Fibroblast of skin of left quadriceps (primary cell): ENCODE measurements at places on chromosomes 2 and 18.

GRCh38 chr2:171180229-171180930, 19.7 kb upstream of the TLK1 start:
- DNase-seq, result no peak

DNA sequence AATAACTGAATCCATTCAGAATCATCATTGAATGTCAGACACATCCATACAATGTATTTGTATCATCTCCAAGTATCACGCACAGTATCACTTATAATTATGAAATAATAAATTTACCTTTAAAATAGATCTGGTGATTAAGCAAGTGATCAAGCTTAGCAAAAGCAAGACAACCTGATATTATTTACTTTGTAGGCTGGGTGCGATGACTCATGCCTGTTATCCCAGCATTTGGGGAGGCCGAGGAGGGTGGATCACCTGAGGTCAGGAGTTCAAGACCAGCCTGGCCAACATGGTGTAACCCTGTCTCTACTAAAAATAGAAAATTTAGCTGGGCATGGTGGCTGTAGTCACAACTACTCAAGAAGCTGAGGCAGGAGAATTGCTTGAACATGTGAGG, 421.0 kb upstream of the NETO1 start:
- DNase-seq, result no peak

GRCh38 chr18:44897411-44897810, 216.7 kb downstream of the SETBP1 start:
- no peak for DNase-seq

DNA sequence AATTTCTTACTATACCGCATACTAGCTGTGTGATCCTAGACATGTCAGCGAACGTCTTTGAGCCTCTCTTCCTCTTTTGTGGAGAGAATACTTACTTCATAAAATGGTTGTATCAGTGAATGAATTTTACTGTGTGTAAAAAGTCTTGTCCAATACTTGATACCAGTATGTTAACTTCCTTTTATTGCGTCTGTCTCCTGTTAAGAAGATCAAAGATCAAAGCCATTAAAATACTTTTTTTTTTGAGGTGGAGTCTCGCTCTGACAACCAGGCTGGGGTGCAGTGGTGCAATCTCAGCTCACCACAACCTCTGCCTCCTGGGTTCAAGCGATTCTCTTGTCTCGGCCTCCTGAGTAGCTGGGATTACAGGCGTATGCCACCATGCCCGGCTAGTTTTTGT, 33.2 kb downstream of the ERLEC1 start:
- DNase-seq, result no peak

GRCh38 chr2:200278694-200279316, 27.7 kb upstream of the SPATS2L start:
- DNase-seq, result no peak

- peak; percentile 95 for DNase-seq
Measured at GRCh38 chr2:150495993-150496627, 8.6 kb upstream of the RND3 start.

DNA sequence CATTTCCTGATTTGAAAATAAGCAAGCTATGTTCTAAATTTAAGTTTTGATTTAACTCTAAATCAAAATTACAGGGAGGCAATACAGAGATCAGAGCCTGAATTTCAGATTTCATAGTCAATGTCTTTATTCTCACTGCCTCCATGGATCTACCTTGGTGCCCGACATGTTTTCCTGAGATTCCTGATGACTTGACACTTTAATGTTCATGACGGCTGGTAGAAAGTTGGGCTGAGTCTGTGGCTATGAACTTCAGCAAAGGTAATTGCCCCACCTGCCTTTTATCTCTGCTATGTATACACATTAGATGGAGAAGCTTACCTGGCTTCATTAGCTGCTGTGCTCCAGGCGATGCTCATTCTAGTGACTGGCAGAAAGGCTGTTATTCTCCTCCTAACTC, 1390.5 kb upstream of the CELF4 start:
- no peak for DNase-seq

- peak; percentile 20 for DNase-seq
Measured at GRCh38 chr2:81853341-81853740, 1548.8 kb upstream of the LRRTM1 start.

- DNase-seq, result no peak
Measured at GRCh38 chr2:26469092-26469710, 8.7 kb downstream of the OTOF start.

DNA sequence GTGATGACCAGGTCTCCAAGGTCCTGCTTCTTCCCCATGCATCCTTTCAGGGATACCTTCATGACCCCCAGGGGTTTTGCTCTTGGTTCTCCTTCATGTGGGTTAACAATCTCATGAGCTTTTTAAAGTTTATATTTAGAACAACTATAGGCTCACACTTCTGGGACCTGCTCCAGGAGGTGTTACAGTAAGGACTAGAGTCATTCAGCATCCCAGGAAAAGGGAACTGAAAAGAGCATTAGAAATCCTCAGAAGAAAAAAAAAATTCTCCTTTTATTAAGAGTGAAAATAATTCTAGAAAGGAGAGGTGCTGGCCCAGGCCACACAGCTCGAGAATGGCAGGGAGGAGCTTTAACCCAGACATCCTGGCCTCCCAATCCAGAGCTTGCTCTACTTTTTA, 66.5 kb downstream of the SETBP1 start:
- no peak for DNase-seq

DNA sequence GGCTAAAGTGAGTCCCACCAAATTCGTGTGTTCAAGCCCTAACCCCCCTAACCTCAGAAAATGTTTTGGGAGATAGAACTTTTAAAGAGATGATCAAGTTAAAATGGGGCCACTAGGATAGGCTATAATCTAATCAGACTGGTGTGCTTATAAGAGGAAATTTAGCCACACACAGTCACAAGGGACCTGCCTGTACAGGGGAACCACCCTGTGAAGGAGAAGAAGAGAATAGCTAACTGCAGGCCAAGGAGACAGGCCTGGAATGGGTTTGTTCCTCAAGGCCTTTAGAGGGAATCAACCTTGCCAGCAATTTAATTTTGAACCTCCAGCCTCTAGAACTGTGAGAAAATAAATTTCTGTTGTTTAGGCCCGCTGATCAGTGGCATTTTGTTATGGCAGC, 36.0 kb upstream of the TANK start:
- DNase-seq, result no peak

- no peak for DNase-seq
Measured at GRCh38 chr2:215845839-215846586, 167.3 kb downstream of the MREG start.

DNA sequence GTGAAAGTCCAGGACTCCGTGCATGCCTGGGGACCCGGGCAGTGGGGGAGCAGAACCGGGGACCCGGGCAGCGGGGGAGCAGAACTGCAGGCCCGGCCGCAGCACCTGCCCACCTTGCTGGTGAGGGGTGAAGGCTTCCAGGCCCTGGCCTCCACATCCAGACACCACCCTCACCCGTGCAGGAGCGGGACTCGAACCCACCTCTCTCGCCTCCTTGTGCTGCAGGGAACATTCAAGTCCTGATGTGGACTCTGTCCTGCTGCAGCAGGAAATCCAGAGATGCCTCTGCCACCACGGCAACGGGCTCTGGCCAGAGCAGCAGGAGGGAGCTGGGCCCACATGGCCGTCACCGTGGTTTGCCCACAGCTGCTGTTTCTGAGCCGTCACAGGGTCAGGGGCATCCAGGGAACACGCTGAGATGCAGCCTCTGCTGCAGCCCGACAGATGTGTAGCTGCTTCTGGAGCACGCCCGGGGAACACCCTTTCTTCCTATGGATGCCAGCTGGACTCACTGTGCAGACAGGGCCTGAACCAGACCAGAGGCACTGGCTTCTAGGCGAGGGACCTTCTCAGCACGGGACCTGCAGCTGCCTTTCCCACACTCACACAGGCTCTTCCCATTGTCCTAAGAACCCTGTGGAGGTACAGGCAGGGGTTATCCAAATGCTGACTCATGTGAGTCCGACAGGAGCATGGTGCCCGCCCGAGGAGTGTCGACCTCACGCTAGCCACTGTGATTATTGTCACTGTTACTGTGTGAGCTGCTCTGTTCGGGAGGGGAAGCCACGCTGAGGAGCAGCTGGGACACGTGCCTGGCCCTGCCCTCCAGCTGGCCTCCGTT, 89.2 kb upstream of the CTDP1 start:
- no peak for DNase-seq

GRCh38 chr2:26818255-26818654, 29.7 kb upstream of the DPYSL5 start:
- no peak for DNase-seq

- no peak for DNase-seq
Measured at GRCh38 chr18:44474067-44474411, 206.6 kb upstream of the SETBP1 start.

DNA sequence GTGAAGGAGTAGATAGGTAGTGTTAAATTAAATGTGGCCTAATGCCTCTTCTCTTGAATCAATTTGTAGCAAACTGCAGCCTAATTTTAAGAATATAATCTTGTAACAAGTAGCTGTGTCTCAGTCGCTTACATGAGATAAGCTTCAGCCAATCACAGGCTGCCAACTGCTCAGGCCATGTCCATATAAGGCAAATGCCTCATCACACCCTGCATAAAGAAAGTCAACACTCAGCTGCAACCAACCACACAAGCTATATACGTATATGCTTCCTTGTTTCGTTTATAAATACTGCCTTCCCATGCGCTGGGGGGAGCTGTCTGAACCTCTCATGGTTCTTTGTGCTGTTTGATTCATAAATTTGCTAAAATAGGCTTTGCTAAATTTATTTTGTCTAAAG, 476.3 kb downstream of the TRIB2 start:
- DNase-seq, result peak; percentile 17

- DNase-seq, result peak; percentile 14
Measured at GRCh38 chr2:241314226-241315092, 1.0 kb downstream of the HDLBP start.

GRCh38 chr2:143732076-143732475, 602.9 kb downstream of the ARHGAP15 start:
- DNase-seq, result no peak

GRCh38 chr2:133562558-133562957, 5.7 kb downstream of the NCKAP5 start:
- DNase-seq, result no peak

GRCh38 chr2:234348081-234348480, 148.8 kb downstream of the ARL4C start:
- DNase-seq, result no peak

GRCh38 chr2:233165895-233166661, 85.4 kb upstream of the ATG16L1 start:
- DNase-seq, result no peak

DNA sequence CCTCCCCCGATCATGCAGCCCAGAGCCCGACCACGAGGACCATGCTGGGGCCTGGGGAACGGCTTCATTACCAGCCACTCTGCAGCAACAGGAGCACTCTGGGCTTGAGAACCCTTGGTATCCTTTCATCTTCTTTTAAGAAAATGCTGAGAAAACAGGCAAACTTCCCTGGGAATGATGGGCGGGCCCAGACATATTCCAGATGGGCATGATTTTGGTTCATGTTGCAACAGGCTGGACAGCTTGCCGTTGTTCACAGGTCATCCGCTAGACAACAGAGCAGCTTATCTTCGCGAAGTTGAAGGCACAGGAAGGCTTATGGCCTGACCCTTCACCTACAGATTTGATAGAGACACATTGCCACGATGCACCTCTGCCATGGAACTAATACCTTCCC, 121.0 kb downstream of the KLHL29 start:
- DNase-seq, result no peak

DNA sequence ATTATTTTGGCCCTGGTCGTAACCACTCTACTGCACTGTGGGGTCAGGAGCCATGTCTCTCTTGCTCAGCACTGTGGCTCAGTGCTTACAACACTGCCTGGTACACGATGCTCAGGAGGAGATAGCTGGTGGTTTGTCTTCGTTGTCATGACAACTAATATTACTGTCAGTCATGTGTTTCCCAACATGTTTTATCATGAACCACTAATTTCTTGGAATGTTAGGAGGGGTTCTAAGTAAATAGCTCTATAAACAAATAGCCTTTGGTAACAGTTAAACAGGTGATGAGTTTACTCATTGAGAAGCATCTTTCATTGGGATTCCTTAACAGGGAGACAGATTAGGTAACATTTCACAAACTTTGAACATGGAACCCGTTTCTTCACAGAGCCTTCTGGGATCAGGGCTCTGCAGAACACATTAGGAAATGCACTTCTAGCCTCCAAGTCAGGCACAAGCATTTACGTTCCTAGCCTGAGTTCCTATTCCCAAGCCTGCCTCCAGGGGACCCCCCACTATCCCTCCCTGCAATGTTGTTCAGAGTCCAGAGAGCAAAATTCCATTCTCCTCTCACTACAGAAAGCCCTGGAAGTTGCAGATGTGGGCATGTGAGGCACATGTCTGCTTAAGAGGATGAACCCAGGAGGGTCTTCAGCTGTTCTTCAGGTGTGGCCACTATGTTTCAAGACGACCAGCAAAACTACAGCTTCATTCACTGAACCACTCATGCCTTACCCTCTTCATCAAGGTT, 6.4 kb upstream of the RBM44 start:
- DNase-seq, result no peak

- no peak for DNase-seq
Measured at GRCh38 chr2:38797250-38797676, 19.3 kb downstream of the GEMIN6 start.

DNA sequence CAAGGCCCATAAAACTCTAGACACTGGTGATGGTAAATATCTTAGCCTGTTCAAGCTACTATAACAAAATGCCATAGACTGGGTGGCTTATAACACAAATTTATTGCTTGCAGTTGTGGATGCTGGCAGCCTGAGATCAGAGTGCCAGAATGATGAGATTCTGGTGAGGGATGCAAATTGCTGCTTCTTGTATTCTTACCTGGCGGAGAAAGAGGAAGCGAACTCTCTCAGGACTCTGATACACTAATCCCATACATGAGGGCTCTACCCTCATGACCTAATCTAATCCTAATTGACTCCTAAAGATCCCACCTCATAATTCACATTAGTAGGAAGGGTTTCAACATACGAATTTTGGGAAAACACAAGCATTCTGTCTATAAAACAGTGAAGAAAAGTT, 4.6 kb upstream of the IER3IP1 start:
- no peak for DNase-seq

GRCh38 chr18:2656237-2656980, 883 bp downstream of the SMCHD1 start:
- DNase-seq, result no peak

DNA sequence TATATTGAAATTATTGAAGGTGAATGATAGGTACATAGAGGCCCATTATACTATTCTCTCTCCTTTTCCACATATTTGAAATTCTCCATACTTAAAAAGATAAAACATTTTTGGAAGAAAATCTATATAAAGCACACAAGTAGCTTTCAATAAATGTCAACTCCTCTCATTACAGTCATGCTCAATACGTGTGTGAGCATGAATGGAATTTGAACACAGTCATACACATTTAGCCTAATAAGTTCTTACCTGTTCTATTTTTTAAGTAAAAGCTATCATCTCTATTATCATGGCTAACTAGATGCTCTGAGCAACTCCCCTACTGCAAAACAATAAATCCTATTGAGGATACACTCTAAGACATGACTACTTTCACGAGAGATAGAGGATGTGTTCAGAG, 41.9 kb upstream of the SPATS2L start:
- DNase-seq, result no peak
